ENCODE measurements at places on chromosomes 1 and 21.
A peak's percentile ranks its signal among the peaks of the same experiment; 100 is the strongest.

DNA sequence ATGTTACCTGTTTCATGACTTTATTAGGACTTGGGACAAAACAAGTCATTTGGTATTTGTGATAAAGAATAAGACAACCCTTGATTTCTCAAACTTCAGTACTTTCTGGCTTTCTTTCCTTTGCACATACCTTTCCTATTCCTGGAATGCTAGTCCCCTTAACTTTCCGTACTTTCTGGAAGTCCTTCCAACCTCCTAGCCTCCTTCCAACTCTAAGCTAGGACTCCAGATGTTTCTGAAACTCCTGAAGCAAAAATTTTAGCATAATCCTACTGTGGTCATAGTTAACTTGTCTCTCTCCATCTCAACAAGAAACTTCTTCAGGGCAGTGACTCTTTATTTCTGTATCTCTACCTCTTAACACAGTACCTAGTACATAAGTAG is 19.8 kb upstream of the C1orf105 start:
- no peak for DNase-seq

DNA sequence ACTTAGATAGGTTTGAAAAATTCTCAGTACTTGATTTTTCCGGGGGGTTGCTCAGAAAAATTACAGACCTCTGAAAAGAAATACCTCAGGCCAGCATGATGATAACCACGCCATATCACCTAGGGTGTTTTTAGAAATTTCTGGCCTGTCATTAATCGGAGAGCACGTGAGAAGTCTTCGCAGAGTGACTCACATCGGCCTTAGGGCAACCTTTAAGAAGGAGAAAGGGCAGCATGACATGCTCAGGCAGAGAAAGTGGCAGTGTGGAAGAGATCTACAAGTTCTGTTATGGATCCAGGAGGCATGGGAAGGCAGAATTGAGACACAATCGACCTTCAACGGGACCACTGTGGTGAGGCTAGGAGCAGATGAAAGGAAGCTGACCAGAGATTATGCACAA is 506.3 kb downstream of the LMO4 start:
- DNase-seq, result no peak

- no peak for DNase-seq
Measured at GRCh38 chr1:177966199-177966598, 3.7 kb downstream of the SEC16B start.

GRCh38 chr1:175206687-175207086 is 14.1 kb upstream of the KIAA0040 start:
- no peak for DNase-seq

- no peak for DNase-seq
Measured at GRCh38 chr21:34782506-34783360, 113.9 kb downstream of the CLIC6 start.

DNA sequence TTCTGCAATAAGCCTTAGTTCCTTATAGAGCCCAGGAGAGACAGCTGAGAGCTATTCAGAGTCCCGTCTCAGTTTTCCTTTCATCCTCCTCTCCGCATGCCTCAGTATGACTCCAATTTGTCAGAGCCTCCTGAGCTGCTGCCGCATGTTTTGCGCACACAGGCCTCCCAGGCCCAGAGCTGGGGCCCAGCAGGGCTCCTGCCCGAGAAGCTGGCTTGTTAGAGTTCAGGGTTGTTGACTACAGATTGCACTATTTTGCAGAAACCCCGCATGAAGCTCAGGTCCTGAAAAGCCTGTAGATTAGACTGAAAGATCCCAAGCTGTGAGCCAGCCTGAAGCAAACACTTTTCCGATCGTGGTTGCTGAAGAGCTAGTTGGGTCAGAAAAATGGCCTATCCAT is 51.5 kb downstream of the IGSF5 start:
- no peak for DNase-seq

GRCh38 chr1:94641990-94642389 is 100.4 kb upstream of the F3 start:
- DNase-seq, result no peak

- DNase-seq, result no peak
Measured at GRCh38 chr1:41345434-41346075, 15.7 kb upstream of the FOXO6 start.

- DNase-seq, result no peak
Measured at GRCh38 chr1:66147226-66147835, 354.6 kb downstream of the PDE4B start.

- no peak for DNase-seq
Measured at GRCh38 chr21:33854604-33855003, 61.0 kb downstream of the ATP5PO start.

DNA sequence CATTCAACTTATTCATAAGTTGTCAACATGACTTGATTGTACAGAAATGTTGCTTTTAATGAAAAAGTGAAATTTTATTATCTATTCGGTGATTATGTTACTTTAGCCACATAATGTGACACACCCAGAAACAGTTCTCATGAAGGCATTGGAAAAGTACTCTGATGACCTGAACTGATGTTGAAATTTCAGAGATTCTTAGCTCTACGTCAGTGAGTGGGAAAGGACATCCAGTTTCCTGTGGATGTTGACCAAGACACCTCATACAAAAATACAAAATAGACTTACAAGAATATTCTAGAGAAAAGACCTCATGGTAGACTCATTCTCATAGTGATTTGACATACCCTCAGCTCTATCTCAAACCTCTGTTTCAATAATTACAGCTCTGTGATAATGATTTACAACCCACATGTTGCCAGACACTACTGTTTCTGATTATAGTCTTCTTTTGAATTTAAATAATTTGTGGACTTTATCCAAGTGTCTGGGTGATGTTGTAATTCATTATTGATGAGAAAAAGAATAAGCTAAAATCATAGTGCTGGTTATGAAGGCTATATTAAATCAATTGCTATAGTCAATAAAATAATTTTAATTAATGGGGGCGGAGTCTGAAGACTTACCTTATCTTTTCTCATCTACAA is 37.3 kb downstream of the KCNK2 start:
- DNase-seq, result no peak

DNA sequence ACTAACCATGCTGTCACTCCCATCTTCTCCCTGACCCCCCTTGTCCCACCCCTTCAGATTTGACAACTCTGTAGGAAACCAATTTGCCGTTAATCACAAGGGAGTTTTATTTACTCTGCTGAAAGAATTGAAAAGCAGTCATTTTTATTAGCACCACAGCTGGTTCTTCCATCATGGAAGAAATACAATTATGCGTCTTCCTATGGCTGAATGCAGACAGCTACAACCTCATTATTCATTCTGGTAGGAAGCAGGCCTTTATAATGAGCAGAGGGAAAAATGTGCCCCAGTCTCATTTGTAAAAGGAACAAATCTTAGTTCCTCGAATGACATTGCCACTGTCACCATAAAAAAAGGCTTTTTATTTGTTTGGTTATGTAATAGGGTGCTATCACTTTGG is 35.2 kb downstream of the JUN start:
- no peak for DNase-seq

DNA sequence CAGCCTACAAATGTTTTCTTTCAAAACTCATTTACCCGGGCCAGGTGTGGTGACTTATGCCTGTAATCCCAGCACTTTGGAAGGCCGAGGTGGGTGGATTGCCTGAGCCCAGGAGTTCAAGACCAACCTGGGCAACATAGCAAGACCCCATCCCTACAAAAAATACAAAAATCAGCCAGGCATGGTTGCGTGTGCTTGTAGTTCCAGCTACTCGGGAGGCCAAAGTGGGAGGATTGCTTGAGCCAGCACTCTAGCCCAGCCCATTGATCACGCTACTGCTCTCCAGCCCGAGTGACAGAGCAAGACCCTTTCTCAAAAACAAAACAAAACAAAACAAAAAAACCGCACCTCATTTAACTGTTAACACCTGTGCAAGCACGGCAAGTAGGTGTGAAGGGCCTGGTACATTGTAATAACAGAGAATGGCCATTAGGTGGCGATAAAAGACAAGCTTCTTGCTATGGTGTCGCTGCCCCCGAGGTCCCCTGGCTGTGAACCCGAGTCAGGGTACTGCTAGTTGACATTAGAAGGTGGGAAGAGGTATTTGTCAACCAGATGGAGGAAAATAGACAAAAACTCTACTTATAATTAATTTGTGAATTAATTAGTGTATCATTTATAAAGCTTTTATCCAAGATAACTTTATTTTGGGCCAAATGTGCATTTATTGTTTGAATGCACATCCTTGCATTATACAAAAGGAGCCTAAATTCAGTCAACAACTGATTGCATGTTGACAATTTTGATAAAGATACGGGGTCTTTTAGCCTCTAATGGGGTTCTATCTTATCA is 66.5 kb downstream of the SH3BGR start:
- peak; percentile 40 for DNase-seq

DNA sequence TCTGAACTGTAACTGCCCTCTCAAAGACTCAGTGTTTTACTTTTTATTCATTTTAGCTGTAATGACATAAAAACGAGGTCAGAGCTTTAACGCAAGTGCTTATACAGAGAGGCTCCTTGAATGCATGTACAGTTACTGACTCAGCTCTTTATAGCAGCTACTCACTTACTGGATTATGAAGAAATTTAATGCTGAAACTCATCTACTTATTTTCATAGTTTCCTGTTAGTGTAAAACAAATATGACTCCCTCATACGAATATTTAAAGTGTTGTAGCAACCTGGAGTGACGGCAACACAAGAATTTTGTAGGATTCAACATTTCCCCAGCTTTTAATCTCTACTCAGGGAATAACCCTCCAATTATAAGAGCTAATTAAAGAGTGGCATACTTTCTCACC is 32.7 kb downstream of the ADSS2 start:
- DNase-seq, result no peak

DNA sequence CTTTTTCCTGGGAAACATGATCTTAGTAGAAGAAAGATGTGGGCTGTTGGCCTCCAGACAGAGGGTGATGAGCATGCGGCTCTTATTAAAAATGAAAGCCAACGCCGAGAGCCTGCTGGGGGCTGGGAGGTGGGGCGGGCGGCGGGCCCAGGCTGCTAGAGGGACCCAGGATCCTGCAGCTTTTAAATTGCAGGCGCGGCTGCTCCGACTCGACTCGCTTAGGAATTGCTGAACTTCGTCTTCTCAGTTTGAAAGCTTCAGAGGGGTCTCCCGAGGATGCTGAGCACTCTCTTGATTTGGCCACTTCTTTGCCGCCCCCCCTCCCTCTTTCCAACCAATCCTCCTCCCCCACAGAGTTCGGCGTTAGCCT is 1.2 kb downstream of the AGPAT3 start:
- DNase-seq, result peak; percentile 60

- DNase-seq, result peak; percentile 32
Measured at GRCh38 chr1:156489166-156489934, 11.2 kb downstream of the MEF2D start.

DNA sequence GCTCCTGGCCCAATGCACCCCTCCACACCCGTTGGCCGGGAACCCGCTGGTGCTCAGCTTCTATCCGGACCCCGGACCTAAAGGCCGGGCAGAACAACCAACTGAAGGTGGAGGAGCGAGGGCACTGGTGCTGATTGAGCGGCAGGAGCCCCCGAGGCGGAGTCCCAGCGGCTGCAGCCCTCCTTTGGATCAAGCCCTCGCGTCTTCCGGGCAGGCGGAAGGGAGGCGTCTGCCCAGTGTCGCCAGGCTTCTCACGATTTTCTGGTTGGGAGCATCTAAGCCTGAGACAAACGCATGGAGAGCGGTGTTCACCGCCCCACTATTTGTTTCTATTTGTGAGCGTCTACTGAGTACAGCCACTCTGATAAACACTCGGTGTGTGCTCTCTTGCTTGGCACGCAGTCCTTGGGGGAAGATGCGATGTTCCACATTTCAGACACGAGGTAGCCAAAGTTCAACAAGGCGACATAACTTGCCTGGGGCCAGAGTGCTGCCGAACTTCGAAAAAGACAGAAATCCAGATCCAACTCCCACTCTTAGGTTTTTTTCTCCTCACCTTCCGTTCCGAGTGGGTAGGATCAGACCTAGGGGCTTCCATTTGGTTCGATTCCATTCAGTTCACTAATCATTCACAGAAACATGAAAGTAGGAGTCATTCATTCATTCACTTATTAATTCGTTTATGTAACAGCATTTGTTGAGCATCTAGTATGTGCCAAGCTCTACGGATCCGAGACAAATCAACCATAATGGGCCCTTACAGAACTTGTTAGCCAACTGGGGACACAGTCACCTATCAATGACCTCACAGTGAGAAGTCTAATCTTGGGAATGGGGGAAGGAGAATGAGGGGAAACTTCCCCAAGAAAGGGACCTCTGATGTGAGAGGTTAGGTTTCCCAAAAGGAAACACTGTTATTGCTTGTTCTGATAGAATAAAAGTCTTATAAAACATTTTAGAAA is 4.9 kb upstream of the DMRTA2 start:
- DNase-seq, result no peak

- no peak for DNase-seq
Measured at GRCh38 chr1:187999973-188000372, 1171.2 kb downstream of the PLA2G4A start.

GRCh38 chr1:226806988-226807387 is 63.4 kb upstream of the PSEN2 start:
- no peak for DNase-seq

GRCh38 chr1:55463814-55464475 is 248.8 kb upstream of the USP24 start:
- no peak for DNase-seq

DNA sequence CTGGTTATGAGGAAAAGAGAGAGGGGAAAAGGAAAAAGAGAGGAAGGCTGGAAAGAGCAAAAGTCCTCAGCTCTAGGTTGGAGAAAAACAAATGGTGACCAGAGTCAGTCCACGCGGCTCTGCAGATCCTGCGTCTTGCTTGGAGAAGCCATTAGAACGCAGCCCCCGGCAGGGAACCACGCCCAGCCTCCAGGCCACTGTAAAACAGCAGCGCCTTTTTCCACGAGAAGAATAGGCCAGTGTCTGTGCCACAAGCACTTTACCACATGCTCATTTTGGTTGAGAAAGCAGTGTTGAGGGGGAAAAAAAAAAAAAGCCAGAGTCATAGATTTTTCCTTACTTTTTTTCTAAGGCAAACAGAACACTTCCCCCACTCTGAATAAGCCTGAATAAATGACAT is 846.9 kb upstream of the ADAMTS5 start:
- DNase-seq, result no peak

GRCh38 chr1:186882372-186883134 is 53.8 kb downstream of the PLA2G4A start:
- DNase-seq, result no peak

DNA sequence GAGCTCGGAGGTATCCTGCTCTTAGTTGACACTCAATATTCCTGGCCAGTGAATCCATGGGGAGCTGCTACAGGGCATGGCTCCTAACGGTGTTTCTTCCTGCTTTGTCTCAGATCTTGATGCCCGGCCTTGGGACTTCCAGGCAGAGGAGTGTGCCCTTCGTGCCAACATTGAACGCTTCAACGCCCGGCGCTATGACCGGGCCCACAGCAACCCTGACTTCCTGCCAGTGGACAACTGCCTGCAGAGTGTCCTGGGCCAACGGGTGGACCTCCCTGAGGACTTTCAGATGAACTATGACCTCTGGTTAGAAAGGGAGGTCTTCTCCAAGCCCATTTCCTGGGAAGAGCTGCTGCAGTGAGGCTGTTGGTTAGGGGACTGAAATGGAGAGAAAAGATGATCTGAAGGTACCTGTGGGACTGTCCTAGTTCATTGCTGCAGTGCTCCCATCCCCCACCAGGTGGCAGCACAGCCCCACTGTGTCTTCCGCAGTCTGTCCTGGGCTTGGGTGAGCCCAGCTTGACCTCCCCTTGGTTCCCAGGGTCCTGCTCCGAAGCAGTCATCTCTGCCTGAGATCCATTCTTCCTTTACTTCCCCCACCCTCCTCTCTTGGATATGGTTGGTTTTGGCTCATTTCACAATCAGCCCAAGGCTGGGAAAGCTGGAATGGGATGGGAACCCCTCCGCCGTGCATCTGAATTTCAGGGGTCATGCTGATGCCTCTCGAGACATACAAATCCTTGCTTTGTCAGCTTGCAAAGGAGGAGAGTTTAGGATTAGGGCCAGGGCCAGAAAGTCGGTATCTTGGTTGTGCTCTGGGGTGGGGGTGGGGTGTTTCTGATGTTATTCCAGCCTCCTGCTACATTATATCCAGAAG is 16.7 kb downstream of the ALX3 start:
- DNase-seq, result peak; percentile 64
